ENCODE measurements at places on chromosomes 13 and 19. TPM values are rescaled to one million over a fixed set of nuclear protein-coding genes. Genes with fewer than 3 reads are reported as not detected.

Gene TEX101
- polyA plus RNA-seq: not detected

Gene PROZ
- polyA plus RNA-seq: 2.9 TPM

Gene EMC10
- 173 TPM for polyA plus RNA-seq

Gene RAB3D
- polyA plus RNA-seq: 18.1 TPM

Gene UNC13A
- polyA plus RNA-seq: 0.26 TPM

Gene FOXA3
- 0.21 TPM for polyA plus RNA-seq

Gene MBNL2
- polyA plus RNA-seq: 51.2 TPM

Gene ZNF761
- polyA plus RNA-seq: 13.6 TPM

Gene TYK2
- 151 TPM for polyA plus RNA-seq

Gene ZNF554
- 11.3 TPM for polyA plus RNA-seq

Gene C19orf67
- 0.10 TPM for polyA plus RNA-seq

Gene PSG5
- polyA plus RNA-seq: not detected

Gene EXOC3L2
- 13.7 TPM for polyA plus RNA-seq

Gene SIGLEC5
- polyA plus RNA-seq: 0.40 TPM

Gene ZNF350
- polyA plus RNA-seq: 18.4 TPM

Gene RFC3
- polyA plus RNA-seq: 23.4 TPM

Gene SIGLEC10
- polyA plus RNA-seq: 1.1 TPM
